ENCODE measurements at places on chromosomes 5 and 9. TPM values are rescaled to one million over a fixed set of nuclear protein-coding genes. Genes with fewer than 3 reads are reported as not detected.

FOXD4L5 gene
- 0.24 TPM for total RNA-seq

ADAMTS12 gene
- total RNA-seq, result not detected

MUSK gene
- total RNA-seq, result not detected

NRARP gene
- total RNA-seq, result 15.7 TPM

PCDH1 gene
- total RNA-seq, result 71.6 TPM

TTC1 gene
- 49.9 TPM for total RNA-seq

SLC24A2 gene
- not detected for total RNA-seq

MYOT gene
- total RNA-seq, result not detected

FOXD4 gene
- 0.24 TPM for total RNA-seq

SMIM33 gene
- total RNA-seq, result not detected

SLC25A48 gene
- total RNA-seq, result not detected

PMPCA gene
- 34.1 TPM for total RNA-seq

PCDHA3 gene
- under 0.01 TPM for total RNA-seq

DCTN4 gene
- 39.9 TPM for total RNA-seq

PSAT1 gene
- total RNA-seq, result 108 TPM

HSPB3 gene
- not detected for total RNA-seq

SLC34A3 gene
- not detected for total RNA-seq

ARAP3 gene
- 6.2 TPM for total RNA-seq

PNPLA7 gene
- total RNA-seq, result 0.24 TPM

LHFPL2 gene
- total RNA-seq, result 37.5 TPM

ZNF169 gene
- total RNA-seq, result 2.7 TPM

IDNK gene
- total RNA-seq, result 0.43 TPM

TMEM8B gene
- total RNA-seq, result 1.9 TPM

TMEM215 gene
- not detected for total RNA-seq

IFNA2 gene
- total RNA-seq, result not detected

CCL27 gene
- total RNA-seq, result not detected

PCDHA9 gene
- under 0.01 TPM for total RNA-seq

BHMT gene
- total RNA-seq, result 0.24 TPM

INSL4 gene
- not detected for total RNA-seq

CHSY3 gene
- total RNA-seq, result 1.4 TPM

SLC9A3 gene
- total RNA-seq, result 2.6 TPM

PCDHGA8 gene
- total RNA-seq, result 0.21 TPM

AFAP1L1 gene
- total RNA-seq, result 26.0 TPM

CDO1 gene
- not detected for total RNA-seq

C5orf52 gene
- total RNA-seq, result not detected

NIPAL4 gene
- total RNA-seq, result 6.0 TPM

GALT gene
- total RNA-seq, result 16.4 TPM

CNTNAP3B gene
- total RNA-seq, result 9.8 TPM

CCNO gene
- total RNA-seq, result 1.2 TPM

LCN15 gene
- not detected for total RNA-seq

IFNA7 gene
- not detected for total RNA-seq

Data from tracheal epithelial cell (primary cell).